ENCODE measurements at places on chromosomes 3 and 15.

DNA sequence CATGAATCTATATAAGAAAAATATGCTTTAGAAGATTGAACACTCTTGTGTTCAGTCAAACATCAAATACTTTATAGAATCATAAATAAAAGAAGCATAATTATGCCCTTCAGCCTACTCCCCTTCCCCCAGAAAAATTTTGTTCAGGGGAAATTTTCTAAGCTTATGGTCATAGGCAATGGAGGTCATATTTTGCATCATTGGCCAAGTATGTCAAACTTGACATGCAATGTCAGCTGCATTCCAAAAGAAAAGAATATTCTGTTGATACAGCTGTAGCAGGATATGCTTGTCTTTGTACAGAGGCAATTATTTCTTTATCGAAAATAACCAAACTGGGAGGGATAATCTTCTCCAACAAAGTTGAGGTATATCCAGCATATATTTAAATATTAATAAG, 328.2 kb downstream of the ZIC1 start:
- no peak for DNase-seq

DNA sequence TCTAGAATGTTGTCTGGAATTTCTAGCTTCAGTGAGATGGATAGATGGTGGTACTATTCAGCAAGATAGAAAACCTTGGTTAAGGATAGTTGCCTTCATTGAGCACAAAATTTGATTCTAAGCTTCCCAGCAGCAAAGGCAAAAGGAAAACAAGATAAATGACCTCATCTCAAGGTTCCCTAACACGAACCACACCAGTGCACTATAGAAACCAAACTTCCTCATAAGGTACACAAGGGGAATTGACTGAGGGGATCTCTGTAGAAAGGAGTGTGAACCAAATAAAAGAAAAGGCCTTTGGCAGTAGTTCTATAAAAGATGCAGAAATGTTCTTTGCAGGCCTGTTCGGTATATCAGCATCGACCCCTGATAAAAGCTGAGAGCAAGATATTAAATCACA, 288.9 kb downstream of the SHQ1 start:
- no peak for DNase-seq

- no peak for DNase-seq
Measured at GRCh38 chr15:99965376-99965775, 232.1 kb upstream of the LYSMD4 start.

DNA sequence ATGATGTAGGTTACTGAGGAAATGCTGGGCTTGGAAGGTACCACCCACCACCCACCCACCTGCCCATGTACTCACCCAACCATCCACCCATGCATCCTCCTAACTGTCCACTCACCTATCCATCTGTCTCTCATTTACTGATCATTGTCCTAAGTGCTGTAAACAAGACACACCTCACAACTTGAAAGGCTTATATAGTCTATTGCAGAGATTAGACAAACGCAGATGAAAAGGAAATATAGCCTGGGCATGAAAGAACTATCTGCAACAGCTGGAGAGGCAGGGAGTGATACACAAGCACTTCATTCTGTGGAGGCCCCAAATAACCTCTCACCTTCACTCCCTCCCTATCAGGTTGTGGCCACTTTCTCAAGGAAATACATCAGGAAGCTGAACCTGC, 54.0 kb downstream of the DAPK2 start:
- DNase-seq: no peak
